ENCODE measurements at places on chromosomes 3 and 15. TPM values are rescaled to one million over a fixed set of nuclear protein-coding genes. Genes with fewer than 3 reads are reported as not detected.

The ZNF35 gene
- total RNA-seq, result 12.4 TPM

The CFAP161 gene
- 0.26 TPM for total RNA-seq

The SLC27A2 gene
- 0.11 TPM for total RNA-seq

The PRSS50 gene
- total RNA-seq, result under 0.01 TPM

The PRR20G gene
- not detected for total RNA-seq

The LRRK1 gene
- 15.5 TPM for total RNA-seq

The CYP8B1 gene
- not detected for total RNA-seq

The CPNE9 gene
- not detected for total RNA-seq

The SLC2A2 gene
- total RNA-seq, result not detected

The OTOL1 gene
- not detected for total RNA-seq

The CLRN1 gene
- total RNA-seq, result not detected

The GOLGA6D gene
- total RNA-seq, result not detected

The SFMBT1 gene
- 17.9 TPM for total RNA-seq

The SERPINI2 gene
- not detected for total RNA-seq

The UQCC5 gene
- 2.5 TPM for total RNA-seq

The ATP13A4 gene
- total RNA-seq, result 0.26 TPM

The EBLN2 gene
- total RNA-seq, result 6.7 TPM

The SLC24A5 gene
- total RNA-seq, result not detected

The GHRL gene
- total RNA-seq, result 0.52 TPM

The CD200 gene
- total RNA-seq, result not detected

The XCR1 gene
- not detected for total RNA-seq

The CEP19 gene
- total RNA-seq, result 3.5 TPM

The NLGN1 gene
- total RNA-seq, result 28.4 TPM

The COL8A1 gene
- 134 TPM for total RNA-seq

The KNL1 gene
- 15.5 TPM for total RNA-seq

The OXTR gene
- 0.76 TPM for total RNA-seq

The ABCC5 gene
- total RNA-seq, result 22.8 TPM

The GPR62 gene
- 0.11 TPM for total RNA-seq

The GXYLT2 gene
- 51.0 TPM for total RNA-seq

The MCTP2 gene
- total RNA-seq, result 27.0 TPM

The GABRB3 gene
- 2.7 TPM for total RNA-seq

The COLQ gene
- 0.97 TPM for total RNA-seq

The HDC gene
- total RNA-seq, result not detected

The TRH gene
- total RNA-seq, result 0.13 TPM

The GOLGA6L7 gene
- total RNA-seq, result not detected

The WDR93 gene
- total RNA-seq, result 0.32 TPM

The AEN gene
- total RNA-seq, result 33.7 TPM

The P2RY13 gene
- total RNA-seq, result not detected

The STX19 gene
- total RNA-seq, result not detected

The NEK10 gene
- 50.3 TPM for total RNA-seq

The IGDCC3 gene
- total RNA-seq, result not detected

The DALRD3 gene
- 40.8 TPM for total RNA-seq

The ROPN1B gene
- total RNA-seq, result 0.39 TPM

The TMCC1 gene
- 17.4 TPM for total RNA-seq

The ZMYND10 gene
- 4.2 TPM for total RNA-seq

The PIF1 gene
- 9.9 TPM for total RNA-seq

The NOX5 gene
- 0.26 TPM for total RNA-seq

The CHRNA3 gene
- not detected for total RNA-seq

The SNTN gene
- not detected for total RNA-seq

The STRIT1 gene
- total RNA-seq, result not detected

The FBXO40 gene
- total RNA-seq, result not detected

The THSD4 gene
- 5.4 TPM for total RNA-seq

The SLC15A2 gene
- total RNA-seq, result 0.13 TPM

The VIPR1 gene
- not detected for total RNA-seq

The PCSK6 gene
- 0.43 TPM for total RNA-seq

Data from articular chondrocyte of knee joint (primary cell).